ENCODE measurements at places on chromosomes 3 and 15.

GRCh38 chr3:149486726-149487125, 12.2 kb downstream of the TM4SF4 start:
- DNase-seq: no peak

DNA sequence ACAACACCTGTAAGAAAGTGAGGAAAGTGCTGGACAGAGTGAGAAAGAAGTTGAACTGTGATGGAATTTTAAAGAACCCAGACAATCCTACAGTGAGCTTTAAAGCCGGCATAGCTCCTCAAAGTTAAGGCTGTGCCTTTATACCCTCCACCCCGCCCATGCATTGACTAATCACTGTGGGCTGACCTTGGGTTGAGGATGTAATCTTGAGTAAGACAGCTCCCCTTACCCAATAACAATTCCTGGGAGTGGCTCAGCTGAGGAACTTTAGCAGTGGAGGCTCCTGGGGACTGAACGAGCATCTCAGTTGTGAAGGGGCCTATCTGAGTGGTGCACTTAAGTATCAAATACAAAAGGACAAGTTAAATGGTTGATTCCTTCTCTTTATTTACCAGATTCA, 35.7 kb upstream of the ZNF770 start:
- no peak for DNase-seq

DNA sequence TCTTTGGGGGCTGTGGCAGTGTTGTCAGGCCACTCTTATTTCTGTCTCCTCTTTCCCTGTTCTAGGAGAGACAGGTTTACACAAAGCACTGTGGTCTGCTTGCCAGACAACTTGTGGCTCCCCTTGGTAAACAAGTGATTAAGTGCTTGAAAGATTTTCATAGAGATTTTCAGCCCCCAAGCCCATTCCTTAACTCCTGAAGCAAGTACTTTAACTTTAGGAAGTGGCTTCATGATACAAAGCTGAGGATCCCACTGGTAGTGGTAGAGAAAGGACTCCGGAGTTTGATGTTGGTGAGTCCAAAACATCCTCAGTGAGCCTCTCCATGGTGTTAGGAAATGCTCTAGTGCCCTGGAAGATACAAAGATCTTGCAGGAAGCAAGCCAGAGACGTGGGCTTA, 12.0 kb downstream of the ZBTB38 start:
- no peak for DNase-seq

DNA sequence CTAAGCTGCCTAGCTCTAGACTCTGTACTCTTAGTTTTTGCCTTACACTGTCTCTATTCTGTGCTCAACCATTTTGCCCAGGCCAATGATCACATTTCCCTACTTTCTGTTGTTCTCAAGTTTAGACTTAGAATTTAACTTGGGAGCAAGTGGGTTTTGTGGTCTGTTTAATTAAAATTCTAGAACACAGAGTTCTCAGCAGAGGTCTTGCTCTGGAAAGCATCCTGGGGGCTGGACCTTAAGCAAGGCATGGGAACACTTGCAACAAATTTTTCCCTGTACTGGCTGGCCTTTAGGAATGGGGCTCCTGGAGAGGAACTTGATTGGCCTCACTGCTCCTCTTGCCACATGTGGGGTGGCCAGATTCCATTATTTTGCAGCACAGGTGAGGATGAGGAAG, 236.3 kb upstream of the LRTM1 start:
- DNase-seq: no peak

DNA sequence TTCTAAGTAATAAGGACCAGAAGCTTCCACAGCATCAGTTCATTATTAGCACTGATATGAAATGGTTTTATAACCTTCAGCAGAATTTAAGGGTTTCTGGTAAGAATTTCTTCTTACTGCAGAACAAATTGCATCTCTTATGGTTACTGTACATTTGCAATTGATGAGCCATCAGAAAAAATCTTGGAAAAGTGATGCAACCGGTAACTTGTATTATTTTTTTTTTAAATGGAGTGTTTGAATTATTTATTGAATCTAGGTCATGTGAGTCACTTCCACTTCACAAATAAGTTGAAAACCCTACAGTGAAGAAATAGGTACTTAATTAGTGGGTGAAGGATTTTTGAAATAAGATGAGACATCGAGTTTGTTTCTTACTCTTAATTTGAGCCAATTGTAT, 786.0 kb downstream of the TUSC7 start:
- DNase-seq: no peak

DNA sequence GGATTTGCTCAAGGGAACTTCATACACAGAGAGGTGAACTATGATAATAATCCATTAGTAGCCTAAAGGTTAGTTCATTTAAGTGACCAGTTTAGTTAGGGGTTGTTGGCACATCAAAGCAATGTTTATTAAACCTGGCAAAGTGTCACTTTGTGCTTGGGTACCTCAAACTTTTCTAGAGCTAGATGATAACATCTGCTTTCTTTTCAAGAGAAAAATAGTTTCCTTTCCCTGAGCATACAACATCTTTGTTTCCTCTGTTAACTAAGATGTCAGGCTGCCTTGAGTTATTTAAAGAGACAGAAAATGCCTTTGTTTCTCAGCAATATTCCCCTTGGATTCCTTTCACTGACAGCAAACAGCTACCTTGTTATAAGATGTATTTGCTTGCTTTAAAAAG, 26.7 kb upstream of the SMAD3 start:
- no peak for DNase-seq

DNA sequence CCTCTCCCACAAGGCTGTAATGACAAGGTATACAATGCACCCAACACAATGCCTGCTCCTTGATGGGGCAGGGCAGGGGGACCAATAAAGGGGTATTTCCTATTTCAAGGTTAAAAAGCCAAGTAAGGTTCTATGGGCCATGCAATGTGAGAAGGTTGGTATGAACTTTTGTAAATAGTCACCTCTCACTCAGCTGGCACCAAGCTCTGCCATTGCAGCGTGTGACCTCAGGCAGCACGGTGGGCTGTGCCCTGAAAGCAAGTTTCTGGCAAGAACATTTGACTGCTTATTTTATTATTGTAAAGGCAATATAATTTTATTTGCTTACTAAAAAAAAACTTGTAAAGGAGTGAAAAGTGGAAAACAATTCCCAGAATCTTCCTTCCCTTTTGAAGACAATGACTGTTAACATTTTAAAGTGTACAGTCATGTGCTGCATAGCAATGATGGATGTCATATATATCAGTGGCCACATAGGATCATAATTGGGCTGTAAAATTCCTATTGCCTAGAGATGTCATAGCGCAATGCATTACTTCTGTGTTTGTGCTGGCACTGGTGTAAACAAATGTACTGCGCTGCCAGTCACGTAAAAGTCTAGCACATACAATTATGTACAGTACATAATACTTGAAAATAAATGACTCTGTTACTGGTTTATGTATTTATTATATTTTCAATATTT, 167.3 kb upstream of the RORA start:
- no peak for DNase-seq

DNA sequence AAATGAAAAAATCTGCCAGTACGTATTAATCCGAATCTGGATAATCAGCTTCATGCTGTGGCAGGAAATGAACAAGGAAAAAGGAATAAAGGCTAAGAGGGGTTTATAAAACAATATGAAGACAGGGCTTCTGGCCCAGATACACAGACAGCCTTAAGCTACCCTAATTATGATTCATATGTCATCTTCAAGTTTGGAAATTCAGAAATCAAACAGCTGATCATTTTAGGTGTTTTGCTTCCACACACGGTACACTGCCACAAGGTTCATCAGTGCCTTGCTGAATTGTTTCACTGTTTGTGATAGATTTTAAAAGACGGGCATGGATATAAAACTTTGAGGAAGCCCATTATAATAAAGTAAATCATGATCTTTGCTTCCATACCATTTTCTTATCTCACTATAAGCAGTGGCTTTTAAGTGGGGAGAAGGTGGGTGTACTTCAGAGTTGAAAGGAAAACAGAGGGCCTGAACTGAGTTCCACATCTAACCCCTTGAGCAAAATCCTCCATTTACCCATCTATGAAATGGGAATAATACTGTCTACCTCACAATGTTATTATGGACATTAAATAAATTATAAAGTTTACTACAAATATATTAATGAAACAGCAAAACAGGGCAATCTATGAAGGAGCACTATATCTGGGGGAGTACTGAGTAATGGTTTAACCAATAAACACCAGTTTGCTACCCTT, 15.7 kb downstream of the GTPBP8 start:
- DNase-seq: no peak

DNA sequence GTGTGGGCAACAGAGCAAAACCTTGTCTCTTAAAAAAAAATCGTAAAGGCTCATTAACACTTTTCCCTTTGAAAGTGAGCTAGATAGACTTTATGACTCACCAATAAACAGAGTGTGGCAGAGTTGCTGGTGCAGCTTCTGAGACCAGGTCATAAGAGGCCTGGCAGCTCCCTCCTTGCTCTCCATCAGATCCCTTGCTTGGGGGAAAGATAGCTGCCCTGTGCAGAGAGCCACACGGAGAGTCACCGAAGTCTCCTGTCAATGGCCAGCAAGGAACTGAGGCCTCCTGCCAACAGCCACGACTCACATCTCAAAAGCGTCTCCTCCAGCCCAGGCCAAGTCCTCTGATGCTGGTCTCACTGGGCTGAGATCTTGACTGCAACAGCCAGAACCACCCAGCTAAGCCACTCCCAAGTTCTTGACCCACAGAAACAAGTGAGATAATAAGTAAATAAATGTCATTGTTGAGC, 8.7 kb upstream of the GP9 start:
- DNase-seq: no peak

- DNase-seq: no peak
These were observed 7.5 kb upstream of the DNAAF4 start for GRCh38 chr15:55515491-55515890.

- DNase-seq: no peak
These were observed 266.8 kb downstream of the ABHD5 start for GRCh38 chr3:43957553-43957952.

DNA sequence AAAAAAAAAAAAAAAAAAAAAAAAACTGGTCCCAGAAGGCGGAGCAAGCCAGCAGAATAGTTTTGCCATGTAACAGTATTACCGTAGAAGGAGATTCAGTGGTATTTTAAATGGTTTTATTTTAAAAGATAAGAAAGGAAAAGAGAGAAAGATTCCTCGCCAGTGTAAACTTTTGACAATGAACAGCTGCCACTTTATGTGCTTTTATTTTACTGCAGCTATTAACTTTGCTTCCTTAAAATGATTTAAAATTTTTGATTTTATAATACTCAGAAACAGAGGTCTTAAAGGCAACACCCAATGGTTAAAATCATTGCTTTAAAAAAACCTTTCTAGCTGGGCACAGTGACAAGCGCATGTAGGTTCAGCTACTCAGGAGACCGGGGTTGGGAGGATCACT, 46.8 kb downstream of the TMCO5A start:
- no peak for DNase-seq

Measured in activated CD8-positive, alpha-beta memory T cell treated with anti-CD3 and anti-CD28 coated beads for 4 hours (primary cell).